ENCODE measurements at places on chromosomes 3 and 15.
A peak's percentile ranks its signal among the peaks of the same experiment; 100 is the strongest.

- DNase-seq: no peak
These were observed 35.6 kb upstream of the RASGRP1 start for GRCh38 chr15:38600236-38600635.

GRCh38 chr15:62027263-62027565, 33.0 kb downstream of the VPS13C start:
- no peak for DNase-seq

GRCh38 chr3:190096345-190096744, 24.4 kb downstream of the P3H2 start:
- no peak for DNase-seq

DNA sequence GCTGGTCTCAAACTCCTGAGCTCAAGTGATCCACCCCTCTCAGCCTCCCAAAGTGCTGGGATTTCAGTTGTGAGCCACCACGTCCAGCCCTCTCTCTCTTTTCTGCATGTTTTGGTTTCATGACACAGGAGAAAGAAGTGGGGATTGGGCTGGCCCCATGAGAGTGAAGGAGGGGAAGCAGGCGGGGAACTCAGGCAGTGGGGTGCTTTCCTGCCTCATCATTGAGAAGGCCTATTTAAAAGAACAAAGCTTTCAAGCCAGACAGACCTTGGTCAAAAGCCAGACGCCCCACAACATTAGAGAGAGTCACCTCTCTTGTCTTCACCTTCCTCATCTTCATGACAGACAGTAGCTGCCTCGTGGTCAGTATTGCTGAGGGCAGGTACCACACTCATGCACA, 15.9 kb downstream of the PSTPIP1 start:
- DNase-seq: no peak

DNA sequence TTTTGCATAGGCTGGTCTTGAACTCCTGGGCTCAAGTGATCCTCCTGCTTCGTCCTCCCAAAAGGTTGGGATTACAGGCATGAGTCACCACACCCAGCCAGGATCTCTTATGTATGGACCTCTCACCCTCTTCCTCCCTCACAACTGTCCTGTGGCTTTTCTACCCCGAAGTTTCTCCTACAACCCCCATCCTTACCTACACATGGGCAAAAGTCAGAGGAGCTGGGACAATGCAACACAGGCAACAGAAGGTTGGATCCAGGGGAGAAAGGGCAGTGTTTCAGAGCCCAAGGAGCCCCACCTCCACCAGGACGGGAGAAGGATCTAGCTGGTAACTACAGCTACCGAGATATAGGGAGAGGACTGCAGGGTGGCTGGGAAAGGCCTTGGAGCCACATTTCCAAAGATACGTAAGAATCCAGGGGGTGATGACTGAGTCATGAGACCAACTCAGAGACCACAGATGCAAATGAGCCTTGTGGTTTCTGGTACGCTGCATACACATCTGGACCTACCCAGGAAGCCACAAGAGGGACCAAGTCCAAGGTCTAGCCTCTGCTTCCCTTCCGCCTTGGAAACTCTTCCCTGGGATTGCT, 13.6 kb downstream of the IGDCC4 start:
- no peak for DNase-seq

GRCh38 chr3:20154928-20155327, 31.1 kb downstream of the SGO1 start:
- DNase-seq: no peak

- no peak for DNase-seq
These were observed 54.6 kb downstream of the SSUH2 start for GRCh38 chr3:8589880-8590556.

GRCh38 chr15:74642734-74643664, 27.4 kb downstream of the CLK3 start:
- no peak for DNase-seq

- DNase-seq: no peak
These were observed 45.6 kb downstream of the LRTM1 start for GRCh38 chr3:54882129-54882833.

DNA sequence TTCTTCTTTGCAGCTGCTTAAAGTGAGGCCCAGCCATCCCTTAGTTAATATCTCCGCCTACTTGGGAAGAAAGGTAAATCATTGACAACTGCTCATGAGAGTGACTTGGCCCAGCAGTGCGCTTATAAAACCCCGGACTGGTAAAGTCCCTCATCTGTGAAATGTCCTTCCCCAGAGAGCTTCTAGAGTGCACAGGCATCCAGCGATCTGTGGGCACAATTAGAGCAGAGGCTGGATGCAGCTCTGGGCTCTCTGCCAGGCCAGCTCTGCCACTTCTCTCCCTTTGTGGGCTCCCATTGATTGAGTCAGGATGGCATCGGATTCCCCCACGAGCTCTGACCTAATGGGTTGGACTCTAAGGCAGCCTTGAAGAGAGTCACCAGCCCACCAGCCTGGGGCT, 219.0 kb upstream of the LINGO1 start:
- DNase-seq: peak; percentile 35

DNA sequence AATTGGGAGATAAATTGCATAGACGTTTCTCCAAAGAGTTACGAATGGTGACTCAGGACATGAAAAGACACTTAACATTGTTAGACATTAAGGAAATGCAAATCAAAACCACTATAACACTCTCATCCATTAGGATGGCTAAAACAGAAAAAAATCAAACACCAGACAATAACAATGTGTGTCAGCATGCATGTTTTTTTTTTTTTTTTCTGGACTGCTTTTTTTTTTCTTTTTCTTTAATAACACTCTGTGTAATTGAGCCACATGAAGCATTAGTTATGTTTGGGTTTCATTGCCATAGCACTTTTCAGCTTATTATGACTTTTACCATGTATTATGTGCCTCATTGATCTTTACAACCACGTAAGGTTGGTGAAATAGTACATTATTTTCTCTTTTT, 95.0 kb downstream of the NFKBIZ start:
- DNase-seq: no peak

DNA sequence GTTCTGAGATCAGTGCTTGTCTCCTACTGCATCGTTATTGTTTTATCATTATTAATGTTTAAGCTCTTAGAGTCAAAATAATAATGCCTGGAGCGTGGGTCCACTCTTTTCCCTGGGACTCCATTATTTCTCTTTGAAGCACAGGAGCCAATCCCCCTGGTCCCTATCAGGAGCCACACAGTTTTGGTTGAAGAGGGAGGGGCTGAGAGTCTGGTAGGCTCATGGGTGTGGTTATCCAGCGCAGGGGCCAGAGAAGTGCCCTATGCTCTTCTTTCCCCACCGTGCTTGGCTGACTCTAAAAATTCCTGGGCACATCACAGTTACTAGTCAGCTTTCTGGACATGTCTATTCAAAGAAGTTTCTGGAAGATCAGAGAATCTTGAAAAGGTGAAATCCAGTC, 121.5 kb downstream of the DNAJB8 start:
- DNase-seq: no peak

- DNase-seq: no peak
These were observed 299.5 kb downstream of the GAP43 start for GRCh38 chr3:115922681-115923347.

GRCh38 chr3:141553055-141553454, 66.2 kb downstream of the RASA2 start:
- no peak for DNase-seq

GRCh38 chr3:16795581-16795980, 89.2 kb upstream of the PLCL2 start:
- no peak for DNase-seq

DNA sequence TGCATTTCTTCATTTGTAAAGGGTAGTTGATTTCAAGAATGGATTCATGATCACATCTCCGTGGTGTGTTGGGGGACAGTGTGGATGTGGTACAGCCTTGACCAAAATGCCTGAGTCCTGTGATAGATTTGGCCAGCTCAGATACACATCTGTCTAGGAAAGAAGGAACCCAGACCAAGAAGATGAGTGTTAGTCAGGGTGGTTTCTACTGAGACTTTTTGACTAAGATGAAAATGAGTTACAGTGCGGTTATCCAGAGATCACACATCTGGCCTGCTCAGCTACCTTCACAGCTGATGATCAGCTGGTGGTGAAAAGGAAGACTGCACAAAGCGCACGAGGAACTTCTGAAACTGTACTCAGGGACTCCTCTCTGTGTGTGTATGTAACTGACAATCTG, 68.0 kb downstream of the FNDC3B start:
- no peak for DNase-seq

GRCh38 chr3:66354001-66354400, 133.2 kb downstream of the SLC25A26 start:
- no peak for DNase-seq

DNA sequence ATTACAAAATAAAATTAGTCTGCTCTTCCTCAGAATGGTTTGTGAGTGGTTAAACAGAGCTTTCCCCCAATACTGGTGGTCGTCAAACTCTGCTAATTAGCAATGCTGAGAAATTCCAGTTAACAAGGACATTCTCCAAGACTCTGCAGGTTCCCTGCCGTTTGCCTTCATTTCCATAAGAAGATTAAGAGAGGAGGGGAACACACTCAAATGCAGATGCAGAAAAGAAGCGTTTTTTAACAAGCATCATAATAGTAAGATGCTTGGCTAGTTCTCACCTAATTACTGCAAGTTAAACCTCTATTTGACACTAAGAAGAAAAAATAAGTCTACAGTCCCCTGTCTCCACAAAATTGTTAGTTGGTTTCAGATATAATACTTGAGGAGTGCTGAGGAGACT, 3.7 kb upstream of the SOX2 start:
- no peak for DNase-seq

DNA sequence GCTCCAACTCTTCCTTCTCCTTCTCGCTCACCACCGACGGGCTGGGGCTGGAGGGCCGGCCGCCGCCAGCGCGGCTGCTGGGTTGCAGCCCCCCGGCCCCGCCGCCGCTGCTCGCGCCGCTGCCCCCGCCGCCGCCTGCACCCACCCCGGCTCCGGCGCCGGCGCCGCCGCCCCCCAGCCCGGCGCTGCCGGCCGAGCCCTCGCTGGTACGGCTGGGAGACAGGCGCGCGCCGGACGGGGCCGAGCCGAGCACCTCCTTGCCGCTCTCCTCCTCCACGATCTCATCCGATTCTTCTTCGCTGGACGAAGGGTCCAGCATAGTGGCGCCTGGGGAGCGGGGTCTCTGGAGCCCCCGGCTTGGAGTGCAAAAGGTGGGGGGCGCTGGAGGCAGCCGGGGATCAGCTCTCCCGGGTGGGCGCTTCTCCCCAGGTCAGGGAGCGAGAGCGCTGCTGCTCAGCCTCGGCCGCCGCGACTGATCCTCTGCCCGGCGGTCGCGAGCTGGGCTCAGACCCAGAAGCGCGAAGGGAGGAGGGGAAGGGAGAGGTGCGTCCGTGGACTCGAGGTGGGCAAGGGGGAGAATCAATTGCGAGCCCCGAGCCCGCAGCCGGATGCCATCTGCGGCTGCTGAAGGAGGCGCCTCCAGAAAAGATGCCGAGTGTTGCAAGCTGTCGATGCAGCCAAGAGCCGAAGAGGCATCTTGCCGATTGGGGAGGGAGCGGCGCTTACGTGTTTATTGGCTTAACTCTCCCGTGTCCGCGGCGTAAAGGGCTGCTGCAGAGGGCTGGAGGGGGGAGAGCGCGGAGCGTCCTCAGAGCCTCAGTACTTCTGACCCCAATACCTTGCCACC, at the start of gene CADPS:
TSS of gene CADPS (minus strand) at position 706 of the 847 bp plus-strand sequence. CDS start at position 319, 387 bp downstream.
- DNase-seq: no peak

- peak; percentile 10 for DNase-seq
These were observed 256.5 kb downstream of the THRB start for GRCh38 chr3:24237971-24238706.

- DNase-seq: no peak
These were observed 34.6 kb upstream of the PPIB start for GRCh38 chr15:64197425-64197824.

DNA sequence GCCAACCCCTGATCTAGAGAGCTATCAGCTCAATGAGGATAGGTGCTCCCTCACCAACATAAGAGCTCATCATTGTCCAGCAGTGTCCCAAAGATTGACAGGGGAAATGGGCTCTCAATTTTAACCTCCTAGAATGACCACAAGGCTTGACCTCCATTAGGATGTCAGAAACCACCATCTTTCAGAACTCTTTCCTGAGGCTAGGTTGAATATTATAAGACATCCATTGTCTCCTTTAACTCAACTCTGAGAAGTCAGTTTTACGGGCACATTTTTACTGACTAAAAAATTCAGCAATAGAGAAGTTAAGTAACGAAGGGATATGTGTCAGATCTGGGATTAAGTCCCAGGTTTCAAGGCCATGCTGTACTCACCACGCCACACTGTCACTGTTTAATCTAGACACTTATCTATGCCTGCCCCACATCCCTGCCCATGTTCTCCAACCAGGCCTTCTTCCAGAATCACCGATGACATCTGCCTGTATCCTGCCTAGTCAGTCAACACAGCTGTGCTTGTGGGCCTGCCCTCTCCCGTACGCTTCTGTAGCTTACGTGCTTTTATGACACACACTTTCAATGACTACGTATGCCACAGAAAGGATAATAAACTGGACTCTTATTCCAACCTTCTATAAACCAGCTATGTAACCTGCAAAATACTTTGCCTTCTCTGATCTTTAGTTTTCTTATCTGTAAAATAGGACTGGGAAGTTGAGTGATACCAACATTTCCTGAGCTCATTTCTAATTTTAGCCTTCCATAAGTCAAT, 17.1 kb upstream of the MUC13 start:
- DNase-seq: no peak

DNA sequence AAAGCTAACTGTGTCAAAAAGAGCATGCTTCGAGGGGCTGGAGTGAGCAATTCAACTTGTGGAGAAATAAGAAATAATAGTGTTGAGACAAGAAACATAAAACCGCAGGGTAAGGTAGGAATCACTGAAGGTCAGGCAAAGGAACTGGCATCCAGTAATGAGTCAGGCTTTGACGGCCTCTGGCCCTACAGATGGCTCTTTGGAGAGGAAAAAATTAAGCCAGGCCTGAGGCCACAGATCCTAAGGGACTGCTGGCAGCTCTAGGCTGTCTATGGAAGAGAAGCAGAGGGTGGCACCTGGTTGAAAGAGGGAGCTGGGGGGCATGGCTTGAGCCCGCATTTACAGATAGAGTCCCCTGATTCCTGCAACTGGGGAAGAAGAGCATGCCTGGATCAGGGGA, 28.6 kb upstream of the ZSCAN2 start:
- DNase-seq: no peak

DNA sequence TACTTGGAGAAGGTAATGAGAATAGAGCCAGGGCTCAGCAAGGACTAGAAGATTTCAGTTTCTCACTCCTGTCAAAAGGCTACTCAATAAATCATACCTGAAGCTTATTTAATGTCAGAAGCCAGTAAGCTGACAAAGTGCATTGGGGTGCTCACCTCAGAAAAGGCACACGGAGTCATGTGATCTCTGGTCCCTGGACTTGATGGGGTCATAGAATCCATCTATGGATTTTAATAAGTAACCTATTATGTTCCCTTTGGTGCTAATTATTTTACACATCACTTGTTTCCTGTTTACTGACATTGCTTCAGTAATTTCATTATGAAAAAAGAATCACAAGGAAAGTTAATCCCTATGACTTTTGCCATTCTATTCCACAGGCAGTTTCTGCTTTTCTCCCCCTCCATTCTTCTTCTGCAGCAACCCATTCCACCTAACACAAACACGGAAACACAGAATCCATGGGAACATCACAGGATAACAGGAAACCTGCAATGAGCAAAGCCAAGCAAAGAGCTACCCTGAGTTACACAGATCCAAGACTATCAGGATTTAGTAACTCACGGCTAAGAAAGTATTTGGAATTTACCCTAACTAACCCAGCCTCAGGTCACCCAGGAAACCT, 159.6 kb downstream of the MEIS2 start:
- DNase-seq: no peak

Data from NCI-H2107 (cell line).